ENCODE measurements at places on chromosomes 5 and 9.

DNA sequence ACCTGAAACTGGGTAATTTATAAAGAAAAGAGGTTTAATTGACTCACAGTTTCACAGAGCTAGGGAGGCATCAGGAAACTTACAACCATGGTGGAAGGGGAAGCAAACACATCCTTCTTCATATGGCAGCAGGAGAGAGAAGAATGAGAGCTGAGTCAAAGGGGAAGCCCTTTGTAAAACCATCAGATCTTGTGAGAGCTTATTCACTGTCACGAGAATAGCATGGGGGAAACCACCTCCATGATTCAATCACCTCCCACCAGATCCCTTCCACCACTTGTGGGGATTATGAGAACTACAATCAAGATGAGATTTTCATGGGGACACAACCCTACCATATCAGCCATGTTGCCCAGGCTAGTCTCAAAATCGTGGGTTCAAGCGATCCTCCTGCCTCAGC is 143.4 kb downstream of the FGF18 start:
- no peak for DNase-seq

DNA sequence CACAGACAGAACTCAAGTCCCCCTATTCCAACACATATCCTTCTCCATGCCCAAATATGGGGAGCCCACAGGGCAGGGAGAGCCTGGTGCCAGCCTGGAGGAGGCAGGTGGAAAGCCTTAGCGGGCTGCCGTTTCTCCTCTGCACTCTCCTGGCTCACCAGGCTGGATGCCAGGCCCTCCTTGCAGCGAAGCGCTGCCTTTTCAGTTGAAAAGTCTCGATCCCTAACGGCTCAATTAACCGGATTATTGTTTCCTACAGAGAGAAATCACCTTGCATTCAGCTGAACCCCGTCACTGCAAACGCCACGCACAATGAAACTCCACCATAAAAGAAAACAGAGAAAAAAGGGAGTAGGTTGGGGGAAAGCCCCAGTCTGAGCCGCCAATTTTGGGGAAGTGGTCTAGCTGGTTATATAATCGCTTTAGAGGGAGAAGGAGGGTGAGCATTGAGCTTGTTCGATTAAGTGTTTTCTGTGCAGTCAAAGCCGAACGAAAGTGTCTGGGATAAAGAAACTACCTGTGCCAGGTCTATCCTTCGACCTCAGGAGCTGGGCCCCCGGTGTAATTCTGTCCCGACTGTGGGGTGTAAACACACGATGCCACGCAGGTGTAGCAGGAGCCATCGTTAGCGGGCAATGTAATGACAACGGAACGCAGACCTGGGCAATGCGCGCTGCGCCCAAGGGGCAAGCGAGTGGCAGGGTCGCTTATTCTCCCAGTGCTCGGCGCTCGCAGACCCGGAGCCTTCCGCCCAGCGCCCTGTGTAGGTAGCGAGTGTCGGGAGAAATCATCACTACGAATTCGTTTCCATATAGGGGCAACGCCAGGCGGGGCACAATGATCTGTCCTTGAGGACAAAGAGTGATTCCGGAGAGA is 3.8 kb downstream of the BARHL1 start:
- no peak for DNase-seq

DNA sequence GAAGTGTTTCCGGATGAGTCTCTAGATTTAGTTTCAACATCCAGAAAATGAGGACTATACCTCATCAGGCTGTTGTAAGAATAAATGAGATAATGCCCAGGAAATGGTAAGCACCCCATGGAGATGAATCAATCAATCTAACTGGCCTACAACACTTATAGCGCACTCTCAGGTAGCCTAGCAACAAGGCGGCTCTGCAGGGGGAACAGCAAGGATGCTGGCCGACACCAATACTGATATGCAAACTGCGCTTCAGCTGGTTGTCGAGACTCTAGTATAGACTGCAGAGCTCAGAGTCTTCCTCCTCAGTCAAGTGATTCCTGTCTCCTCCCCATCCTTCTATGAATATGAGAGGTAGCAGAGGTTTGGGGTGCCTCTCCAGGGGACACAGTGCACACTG is 218.8 kb upstream of the WWC1 start:
- DNase-seq: no peak

DNA sequence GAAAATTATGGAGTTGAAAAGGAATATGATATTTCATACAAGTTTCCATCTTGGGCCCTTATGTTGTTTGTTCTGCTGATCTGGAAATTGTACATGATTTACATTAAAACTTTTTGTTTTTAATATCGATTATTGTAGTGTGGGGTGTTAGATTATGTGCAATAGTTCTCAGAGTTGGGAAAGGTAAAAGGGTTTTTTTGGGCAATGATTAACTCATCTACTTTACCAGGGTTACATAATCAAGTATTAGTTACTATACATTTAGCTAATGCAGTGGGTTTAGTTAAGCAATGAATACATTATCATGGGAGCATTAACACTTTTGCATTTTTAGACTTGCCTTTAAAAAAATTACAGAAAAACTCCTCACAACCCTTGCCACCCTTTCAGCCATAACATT is 134.0 kb downstream of the ZSWIM6 start:
- DNase-seq: no peak

GRCh38 chr5:167798448-167798847 is 493.0 kb upstream of the WWC1 start:
- no peak for DNase-seq

- no peak for DNase-seq
These were observed 78.2 kb downstream of the EFNA5 start for GRCh38 chr5:107592515-107592914.

DNA sequence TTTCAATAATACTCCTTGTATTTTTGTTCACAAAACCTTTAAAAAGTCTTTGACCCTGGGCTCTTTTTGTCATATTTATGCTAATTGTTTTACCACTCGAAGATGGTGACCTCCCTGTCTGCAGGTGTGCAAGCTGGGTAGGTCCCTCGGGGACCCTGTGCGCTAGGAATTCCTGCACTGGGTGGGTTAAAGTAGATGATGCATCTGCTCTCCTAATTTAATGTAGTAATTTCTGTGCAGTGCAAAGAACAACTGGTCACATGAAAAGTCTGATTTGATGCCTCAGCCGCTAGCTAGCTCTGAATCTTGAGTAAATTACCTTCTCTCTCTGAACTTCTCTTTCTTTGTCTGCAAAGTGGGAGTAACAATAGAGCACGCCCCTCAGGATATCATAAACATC is 139.1 kb upstream of the OTULINL start:
- DNase-seq: no peak

- no peak for DNase-seq
These were observed 717.0 kb upstream of the WWC1 start for GRCh38 chr5:167574464-167574863.

- peak; percentile 92 for DNase-seq
These were observed 97.0 kb upstream of the TARS1 start for GRCh38 chr5:33343676-33344327.

- DNase-seq: peak; percentile 54
These were observed 14.6 kb upstream of the TRAF1 start for GRCh38 chr9:120941046-120941770.

DNA sequence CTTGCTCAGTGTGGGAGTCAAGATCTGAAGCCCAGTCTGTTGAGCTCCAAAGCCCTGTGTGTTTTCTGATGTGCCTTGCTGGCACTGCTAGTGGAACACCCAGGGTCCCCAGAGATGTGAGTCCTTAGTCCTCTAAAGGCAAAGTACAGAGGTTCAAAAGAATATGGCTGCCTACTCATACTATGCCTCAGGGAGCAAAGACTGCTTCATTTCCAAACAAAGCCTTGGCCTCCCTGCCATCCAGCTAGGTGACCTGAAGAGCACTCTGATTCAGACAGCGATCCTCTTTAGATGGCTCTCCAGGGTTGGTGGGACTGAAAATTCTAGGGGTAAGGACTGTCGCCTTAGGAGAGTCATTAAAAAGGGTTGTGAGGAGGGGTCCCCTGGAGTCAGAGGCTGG is 2.0 kb downstream of the PRLR start:
- DNase-seq: no peak

GRCh38 chr5:163379298-163380155 is 57.9 kb upstream of the CCNG1 start:
- DNase-seq: peak; percentile 85

GRCh38 chr5:99122976-99123375 is 194.2 kb upstream of the CHD1 start:
- DNase-seq: no peak

DNA sequence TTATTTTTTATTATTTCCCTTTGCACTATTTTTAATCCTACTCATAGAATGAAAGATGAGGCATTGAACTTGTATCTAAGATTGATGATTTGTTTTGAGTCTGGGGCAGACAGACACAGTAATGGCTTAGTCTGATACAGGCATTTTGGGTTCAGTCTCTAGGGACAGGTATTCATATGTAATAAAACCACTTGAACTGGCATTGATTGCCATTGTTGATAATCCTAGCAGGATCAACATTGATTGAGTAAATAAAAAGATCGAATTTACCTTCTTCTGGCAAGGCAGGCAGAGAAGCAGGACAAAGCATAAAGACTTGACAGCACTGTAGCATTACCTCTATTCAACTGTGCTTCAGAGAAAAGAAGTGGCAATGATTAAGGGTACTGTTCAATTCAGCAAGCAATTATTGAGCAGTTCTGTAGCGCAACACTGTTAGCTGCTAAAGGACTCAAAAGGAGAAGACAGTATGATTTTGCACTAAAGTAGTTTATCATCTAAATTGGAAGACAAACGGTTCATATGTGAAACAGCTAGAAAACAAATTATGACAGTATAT is 144.4 kb downstream of the COMMD10 start:
- DNase-seq: no peak

- peak; percentile 8 for DNase-seq
These were observed 271.1 kb upstream of the RPS23 start for GRCh38 chr5:82549263-82549662.

DNA sequence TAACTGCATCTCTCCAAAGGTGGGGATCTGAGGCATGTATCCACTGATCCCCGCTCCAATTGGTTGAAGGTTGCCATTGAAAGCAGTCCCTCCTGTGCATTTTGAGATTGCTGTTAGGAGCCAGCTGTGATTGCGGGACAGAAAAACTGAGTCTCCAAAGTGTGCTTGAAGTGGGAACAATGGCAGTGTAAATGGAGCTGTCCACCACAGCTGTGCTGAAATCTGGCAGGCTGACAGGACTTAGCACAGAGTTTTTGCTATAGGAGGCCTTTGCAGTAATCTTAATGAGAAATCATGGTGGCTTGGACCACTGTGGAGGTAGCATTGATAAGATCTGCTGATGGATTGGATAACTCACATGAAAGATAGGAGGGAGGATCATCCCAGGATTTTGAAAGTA is 3.3 kb downstream of the RNF20 start:
- DNase-seq: peak; percentile 48

- peak; percentile 55 for DNase-seq
These were observed 1.2 kb downstream of the IER5L start for GRCh38 chr9:129176701-129177442.

DNA sequence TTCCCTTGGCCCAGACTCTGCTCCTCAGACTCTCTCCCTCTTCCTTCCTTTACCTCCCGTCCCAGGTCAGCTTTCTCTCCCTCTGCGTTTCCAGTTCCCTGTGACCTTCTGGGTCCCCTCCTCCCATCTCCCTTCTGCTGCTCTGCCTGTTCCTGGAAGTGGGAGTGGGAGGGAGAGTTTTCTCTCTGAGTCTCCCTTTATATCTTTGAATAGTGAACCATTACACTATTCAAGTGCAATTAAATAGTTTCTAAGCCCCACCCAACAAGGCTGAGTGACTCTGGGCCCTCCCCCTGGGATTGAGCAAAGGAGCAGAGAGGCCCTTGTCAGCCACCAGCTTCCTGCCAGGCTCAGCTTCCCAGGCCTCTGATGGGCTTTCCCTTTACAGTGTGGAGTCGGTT is 34.8 kb downstream of the THBS4 start:
- no peak for DNase-seq

DNA sequence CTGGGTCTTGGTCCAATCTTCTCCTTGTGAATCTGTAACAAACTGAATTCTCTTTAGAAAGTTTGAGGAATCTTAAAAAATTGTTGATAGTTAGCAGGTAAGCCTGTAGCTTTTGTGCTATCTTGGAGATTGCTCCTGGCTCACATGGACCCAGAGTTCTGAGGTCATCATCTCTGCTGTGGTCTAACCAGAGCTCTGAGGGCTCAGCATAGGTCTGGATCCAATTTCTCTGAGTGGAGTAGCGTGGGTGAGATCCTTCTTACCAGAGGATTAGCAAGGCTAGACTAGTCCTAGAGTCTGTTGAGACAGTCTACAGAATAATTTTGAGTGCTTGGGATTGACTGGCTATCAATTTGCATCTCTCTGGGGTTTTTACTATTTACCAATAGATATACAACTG is 60.5 kb upstream of the IL6ST start:
- no peak for DNase-seq

DNA sequence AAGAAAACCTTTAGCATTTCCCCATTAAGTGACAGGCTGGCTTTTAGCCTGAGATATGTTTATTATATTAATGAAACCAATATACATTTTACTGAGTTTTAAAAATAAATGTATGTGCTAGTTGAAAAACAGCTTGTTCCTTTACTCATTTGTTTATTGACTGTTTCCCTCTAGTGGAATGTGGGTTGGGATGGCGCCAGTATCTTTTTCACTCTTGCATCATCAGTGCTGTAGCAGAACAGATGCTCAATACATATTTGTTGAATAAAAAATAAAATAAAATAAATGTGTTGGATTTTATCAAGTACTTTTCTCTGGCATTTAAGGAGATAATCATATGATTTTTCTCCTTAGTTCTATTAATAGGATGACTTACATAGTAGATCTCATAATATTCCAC is 43.0 kb downstream of the FSTL4 start:
- DNase-seq: peak; percentile 18

- DNase-seq: no peak
These were observed 20.8 kb downstream of the MARCHF6 start for GRCh38 chr5:10374046-10375022.

DNA sequence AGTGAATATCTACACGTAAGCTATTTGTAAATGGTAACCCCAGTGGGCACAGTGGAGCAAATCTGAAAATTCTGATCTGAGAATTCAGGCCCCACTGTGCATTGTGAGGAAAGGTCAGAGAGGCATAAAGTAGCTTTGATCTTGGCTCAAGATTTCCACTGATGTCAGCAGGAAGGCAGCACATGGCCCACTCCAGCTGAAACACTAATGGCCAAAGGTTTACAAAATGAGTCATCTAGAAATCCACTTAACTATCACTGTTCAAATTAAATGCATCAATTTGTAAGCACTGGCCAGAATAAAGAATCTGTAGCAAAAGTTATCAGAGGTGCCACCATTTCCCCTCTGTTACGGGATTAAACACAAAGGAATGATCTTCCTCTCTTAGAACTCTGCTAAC is 191.6 kb downstream of the C9orf152 start:
- peak; percentile 57 for DNase-seq

GRCh38 chr5:43294226-43294625 is 19.0 kb downstream of the HMGCS1 start:
- peak; percentile 47 for DNase-seq

DNA sequence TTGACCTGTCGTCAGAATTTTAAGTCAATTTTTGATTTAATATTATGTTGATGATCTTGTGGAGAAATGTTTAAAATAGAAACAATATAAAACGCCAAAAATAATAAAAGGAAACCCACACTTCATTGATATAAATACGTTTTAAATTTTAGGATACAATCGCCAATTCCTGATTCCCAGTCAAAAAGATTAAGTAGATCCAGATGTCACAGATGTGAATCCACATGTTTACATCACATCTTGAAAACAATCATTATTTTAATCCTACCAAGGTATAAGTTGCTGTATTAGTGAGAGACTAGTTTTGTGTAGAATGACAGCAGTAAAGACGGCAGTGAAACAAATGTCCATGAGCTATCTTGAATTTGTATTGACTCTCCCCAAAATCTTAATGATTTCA is 4.9 kb downstream of the TAS2R1 start:
- no peak for DNase-seq

Data from cardiac fibroblast (primary cell).